ENCODE measurements at places on chromosomes 3 and 15.

- DNase-seq, result no peak
Measured at GRCh38 chr3:67654844-67655177, 399 bp upstream of the SUCLG2 start.

GRCh38 chr3:57852896-57853295 is 96.8 kb downstream of the SLMAP start:
- no peak for DNase-seq

DNA sequence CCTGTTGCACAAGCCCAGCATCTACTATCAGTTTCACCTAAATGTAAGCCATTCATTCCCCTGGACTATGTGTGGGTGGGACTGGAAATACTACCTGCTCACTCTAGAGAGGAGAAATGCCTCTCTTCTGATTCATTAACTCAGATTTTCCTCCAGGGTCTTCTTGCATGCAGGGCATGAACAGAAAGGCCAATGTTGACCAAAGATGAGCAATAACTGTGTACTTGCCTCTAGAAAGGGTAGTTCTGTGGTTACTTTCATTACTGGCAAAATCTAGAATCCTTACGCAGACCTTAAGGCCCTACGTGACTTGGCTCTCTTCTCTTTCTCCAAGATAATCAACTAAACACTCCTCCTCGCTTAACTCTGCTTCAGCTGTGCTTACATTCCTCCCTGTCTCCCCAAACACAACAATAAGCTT is 81.4 kb upstream of the PSMD6 start:
- no peak for DNase-seq

- no peak for DNase-seq
Measured at GRCh38 chr3:127888564-127889107, 26.4 kb upstream of the KBTBD12 start.

DNA sequence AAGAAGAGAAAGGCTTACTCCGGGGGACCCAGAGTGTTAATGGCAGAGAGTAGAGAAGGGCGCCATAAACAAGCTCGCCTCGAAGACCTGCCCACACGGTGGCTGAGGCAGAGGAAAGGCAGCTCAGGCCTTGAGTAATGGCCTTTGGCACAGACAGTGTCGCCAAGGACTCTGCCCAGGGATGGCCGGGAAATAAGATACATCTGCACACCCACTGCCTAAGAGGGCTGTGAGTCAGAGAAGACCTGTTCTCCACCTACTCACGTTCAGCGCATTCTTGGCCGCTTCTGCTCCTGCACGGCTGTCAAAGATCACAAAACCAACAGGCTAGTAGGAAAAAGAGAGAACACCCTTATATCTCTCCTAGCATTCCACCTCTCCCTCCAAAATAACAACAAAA is 26.2 kb downstream of the RBPMS2 start:
- no peak for DNase-seq

DNA sequence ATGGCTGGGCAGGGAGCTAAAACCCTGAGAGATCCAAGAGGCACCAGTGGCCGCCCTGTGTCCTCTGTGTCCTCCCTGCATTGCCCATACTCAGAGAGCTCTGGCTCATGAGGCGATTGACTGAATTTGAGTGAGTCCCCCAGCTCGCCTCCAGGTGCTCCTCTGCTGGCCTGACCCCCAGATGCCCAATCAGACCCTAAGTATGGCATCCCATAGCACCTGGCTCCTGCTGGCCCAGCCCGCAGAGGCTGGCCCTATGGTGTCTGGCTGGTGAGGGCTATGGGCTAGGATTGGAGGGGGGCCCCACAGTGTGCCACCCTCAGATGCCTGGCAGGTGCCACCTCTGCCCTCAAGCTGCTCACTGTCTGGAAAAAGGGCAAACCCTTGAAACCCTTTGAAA is 1.6 kb upstream of the TKT start:
- DNase-seq, result no peak

DNA sequence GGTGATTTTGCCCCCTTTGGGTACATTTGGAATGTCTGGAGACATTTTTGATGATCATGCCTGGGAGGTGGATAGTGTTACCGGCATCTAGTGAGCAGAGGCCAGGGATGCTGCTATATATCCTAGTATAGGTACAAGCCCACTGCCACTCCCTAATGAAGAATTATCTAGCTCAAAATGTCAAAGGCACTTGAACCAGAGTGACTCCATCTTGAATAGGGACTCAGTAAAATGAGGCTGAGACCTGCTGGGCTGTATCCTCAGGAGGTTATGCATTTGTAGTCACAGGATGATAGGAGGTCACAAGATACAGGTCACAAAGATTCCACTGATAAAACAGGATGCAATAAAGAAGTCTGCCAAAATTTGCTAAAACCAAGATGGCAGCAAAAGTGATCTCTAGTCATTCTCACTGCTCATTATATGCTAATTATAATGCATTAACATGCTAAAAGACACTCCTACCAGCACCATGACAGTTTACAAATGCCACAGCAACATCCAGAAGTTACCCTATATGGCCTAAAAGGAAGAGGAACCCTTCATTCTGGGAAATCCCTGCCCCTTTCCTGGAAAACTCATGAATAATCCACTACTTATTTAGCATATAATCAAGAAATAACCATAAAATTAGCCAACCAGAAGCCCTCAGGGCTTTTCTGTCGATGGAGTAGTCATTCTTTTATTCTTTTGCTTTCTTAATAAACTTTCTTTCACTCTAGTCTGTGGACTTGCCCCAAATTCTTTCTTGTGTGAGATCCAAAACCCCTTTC is 40.0 kb upstream of the FAM3D start:
- no peak for DNase-seq

DNA sequence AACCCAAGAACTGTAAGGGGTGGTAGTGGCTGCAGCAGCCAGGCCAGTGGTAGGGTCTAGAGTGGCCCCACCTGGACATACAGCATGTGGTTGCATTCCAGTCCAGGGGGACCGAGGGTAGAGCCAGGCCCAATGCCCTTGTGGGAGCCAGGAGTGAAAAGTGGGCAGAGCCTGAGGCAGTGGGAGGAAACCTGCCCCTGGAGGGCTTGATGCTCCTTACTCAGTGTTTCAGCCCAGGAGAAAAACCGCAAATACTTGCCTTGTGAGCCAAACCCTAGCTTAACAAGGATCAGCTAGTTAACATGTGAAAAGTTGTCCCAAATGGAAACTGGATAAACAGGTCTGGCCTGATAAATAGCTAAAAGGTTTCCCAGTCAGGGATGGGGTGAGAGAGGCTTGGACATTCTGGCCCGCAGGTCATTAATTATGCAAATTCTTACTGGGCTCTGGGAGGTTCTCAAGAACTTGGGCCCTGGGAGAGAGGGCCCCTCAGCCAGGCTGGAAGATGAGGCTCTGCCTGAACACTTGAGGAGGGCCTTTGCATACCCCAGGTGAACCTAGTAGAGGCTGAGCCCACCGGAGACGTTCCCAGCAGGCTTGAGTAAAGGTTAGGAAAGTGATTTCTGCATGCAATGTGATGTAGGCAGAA is 222.1 kb downstream of the THSD4 start:
- DNase-seq, result no peak

- no peak for DNase-seq
Measured at GRCh38 chr15:34341381-34342212, 1.3 kb downstream of the NOP10 start.

DNA sequence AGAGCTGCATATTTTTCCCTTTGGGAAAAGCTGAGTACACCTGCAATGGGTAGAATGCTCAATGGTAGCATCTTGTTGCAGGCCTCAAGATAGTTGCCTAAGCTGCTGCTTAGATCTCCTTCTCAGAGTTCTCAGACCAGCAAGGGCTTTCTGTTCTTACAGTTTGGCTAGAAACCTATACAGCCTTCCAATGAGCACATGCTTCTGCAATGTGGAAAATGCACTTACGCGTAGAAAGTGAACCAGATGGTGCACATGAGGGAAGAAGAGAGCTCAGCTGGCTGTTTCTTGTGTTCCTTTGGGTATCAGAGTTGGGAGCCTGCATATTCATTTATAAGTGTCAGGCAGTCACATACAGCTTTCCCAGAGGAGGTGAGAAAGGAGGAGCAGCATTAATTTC is 136.4 kb downstream of the B3GALNT1 start:
- no peak for DNase-seq

DNA sequence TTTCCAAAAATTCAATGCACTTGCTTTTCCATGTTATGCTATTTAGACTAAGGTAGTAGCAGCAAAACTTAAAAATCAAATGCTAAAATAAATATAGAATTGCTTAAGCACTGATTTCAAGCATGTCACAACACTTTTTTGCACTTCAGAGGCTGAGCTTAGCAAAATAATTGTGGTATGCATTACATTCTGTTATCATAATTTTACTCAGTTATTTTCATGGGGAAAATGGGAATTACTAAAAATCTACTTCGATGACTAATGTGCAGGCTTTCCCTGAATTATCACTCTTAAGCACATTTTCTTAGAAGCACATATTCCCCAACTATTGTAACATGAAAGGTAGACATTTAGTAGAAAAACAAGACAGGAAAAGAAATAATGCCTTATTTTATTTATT is 322.4 kb upstream of the CBLB start:
- no peak for DNase-seq

DNA sequence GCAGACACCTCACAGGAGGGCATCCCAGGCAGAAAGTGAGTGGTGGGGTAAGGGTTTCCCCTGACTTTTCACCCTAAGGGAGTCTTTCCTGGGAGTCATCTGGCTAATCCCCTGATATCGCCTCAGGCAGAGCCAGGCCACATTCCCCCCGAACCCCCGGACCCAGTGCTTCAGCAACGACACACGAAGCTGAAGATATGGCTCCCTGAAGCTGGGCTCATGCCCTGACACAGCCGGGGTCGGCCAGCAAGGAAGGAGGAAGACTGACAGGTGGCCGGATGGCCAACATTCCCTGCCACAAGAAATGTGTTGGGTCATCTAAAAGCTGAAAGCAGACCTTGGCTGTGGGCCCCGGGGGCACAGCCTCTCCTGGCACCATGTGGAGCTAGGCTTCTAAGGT is 14.4 kb downstream of the CHST13 start:
- no peak for DNase-seq

DNA sequence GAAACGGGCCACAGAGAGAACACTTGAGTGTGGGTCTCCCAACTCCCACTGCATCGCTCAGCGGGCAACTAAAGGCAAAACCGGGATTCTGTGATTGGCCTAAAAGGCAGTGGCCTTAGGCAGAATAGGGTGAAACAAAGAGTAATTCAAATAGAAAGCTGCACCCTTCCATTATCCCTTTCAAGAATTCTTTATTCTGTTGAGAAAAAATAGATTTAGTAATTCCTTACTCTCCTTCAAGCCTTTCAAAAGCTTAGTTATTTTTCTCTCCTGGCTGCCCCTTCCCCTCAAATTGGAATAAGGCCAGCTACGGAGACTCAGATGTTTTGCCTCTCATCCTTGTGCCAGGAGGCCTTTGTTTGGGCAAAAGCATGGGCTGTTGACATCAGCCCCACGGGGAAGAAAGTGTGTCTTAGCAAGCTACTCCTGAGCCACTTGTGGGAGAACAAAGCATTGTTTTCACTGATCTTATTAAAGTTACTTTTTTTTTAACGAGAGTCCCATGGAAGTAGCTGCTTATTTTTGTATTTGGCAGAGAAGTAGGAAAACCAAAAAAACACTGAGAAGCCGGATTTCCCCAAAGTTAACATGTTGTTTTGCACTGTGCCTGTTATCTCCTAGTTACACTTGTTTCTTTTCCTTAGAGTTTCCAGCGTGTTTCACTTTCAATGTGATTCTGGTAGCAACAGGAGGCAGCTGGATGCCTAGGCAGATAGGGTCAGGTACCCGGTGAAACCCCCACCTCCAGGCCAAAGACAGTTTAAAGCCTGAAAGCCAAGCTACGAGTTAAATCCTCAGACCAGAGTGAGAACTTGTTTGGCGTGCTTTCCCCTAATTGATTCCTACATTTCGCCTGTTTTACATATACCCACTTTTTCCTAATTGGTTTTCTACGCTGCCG is 2.2 kb downstream of the ST6GAL1 start:
- peak; percentile 12 for DNase-seq

- DNase-seq, result no peak
Measured at GRCh38 chr15:97196048-97197014, 764.2 kb upstream of the ARRDC4 start.

All from activated naive CD8-positive, alpha-beta T cell treated with anti-CD3 and anti-CD28 coated beads for 36 hours (primary cell).